Activated CD8-positive, alpha-beta memory T cell treated with anti-CD3 and anti-CD28 coated beads, Interleukin-2, amount 50 U/mL, for 48 hours (primary cell): ENCODE measurements at places on chromosomes 1 and 21.
A peak's percentile ranks its signal among the peaks of the same experiment; 100 is the strongest.

- no peak for DNase-seq
Observed at GRCh38 chr21:14453339-14454015, 70.5 kb upstream of the HSPA13 start.

DNA sequence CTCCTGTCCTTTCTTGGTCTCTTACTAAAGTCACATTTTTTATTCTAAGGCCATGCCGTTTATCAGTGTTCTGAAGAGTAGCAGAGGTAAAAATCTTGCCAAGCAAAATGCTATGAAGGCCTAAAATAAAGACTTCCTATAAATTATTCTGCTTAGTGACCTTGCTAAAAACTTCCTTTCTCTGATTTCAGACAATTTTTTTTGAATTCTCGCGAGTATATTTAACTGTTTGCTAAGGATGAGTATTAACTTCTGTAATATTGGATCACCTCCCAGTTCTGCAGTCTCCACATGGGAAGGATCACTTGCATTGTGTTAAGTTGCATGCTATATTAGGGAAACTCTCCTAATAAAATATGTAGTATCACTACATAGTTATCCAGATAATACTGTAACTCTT, 123.4 kb upstream of the SNX7 start:
- DNase-seq = no peak

GRCh38 chr1:171226747-171227370, 21.4 kb upstream of the FMO1 start:
- DNase-seq = no peak

DNA sequence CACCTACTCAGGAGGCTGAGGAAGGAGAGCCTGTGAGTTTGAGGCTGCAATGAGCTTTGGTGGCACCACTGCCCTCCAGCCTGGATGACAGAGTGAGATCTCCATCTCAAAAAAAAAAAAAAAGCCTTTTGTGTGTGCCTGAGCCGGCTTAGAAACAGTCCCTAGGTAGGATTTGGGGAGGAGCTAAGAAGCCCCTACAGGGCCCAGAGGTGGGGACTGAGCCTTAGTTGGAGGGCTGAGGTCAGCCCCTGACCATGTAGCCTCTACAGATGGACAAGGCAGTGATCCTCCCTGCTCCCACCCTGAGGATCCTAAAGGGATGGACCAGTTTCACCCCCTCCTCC, 2.5 kb downstream of the ADAMTSL4 start:
- no peak for DNase-seq

DNA sequence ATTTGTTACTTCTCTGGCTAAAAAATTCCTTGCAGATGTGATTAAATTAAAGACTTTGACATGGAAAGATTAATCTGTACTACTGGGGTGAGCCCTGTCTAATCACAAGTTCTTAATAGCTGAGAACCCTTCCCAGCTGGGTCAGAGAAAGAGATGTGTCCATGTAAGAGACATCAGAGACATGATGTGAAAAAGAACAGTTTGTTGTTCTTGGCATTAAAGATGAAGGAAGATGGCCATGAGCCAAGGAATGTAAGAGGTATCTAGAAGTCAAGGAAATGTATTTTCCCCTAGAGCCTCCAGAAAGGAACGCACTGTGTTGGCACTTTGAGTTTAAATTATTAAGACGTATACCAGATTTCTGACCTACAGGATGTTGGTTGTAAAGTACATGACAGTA, 1271.5 kb upstream of the PRMT6 start:
- no peak for DNase-seq

- DNase-seq = no peak
Observed at GRCh38 chr21:45506241-45506817, 35.9 kb downstream of the SLC19A1 start.

DNA sequence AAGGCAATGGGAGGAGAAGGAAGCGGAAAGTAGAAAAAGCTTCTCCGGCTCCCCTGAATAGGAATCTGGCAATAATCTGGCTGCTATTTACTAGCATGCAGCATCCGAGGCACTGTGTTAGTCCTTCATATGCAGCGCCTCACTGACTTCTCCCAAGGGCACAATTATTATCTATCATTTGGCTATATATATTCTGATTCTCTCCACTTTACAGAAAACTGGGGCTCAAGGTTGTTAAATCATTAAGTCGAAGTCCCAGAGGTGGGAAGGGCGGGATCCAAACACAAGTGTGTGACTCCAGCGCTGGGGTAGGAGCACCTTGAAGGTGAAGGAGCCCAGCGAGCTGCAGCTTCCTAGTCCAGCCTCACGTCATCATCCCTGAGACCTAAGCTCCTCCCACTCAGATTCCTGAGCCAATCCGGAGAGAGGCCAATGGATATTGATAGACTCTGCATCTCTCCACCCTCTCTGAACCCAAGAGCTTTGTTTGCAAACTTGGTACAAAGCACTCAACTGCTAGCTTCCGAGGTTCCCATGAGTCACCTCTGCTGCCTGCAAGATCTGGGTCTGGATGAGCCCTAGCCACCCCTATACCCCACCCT, 16.6 kb upstream of the EYA3 start:
- peak; percentile 26 for DNase-seq

DNA sequence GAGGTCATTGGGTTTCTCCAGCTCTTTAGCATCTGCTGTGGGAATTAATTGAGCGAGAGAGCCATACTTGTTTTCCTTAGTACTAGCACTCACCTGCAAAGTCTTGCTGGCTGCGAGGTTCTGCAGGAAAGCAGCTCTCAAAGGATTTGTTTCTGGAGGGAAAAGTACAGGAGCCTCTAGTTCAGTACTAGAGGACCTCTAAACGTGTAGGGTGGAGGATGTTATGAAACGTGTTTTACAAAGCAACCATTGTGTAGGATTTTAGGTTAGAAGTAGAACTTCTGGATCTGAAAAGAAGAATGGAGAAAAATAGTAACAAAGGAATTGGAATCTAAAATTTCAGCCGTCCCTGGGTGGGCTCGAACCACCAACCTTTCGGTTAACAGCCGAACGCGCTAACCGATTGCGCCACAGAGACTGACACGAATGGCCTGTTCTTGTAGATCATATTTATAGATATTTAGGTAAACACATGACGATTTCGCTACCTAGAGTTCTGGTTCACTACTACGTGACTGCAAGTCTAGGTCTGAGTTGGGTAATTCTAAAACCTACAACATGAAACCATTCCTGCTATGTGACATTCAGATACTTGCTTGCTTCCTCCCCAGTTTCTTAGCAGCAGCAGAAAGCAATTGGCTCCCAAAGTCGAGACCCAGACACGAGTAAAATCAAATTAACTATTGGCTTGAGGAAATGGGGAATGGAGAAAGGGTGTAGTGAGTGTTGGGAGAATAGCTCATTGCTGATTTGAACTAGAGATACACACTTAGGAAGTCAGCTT, 60.2 kb upstream of the CFAP126 start:
- DNase-seq = peak; percentile 89

DNA sequence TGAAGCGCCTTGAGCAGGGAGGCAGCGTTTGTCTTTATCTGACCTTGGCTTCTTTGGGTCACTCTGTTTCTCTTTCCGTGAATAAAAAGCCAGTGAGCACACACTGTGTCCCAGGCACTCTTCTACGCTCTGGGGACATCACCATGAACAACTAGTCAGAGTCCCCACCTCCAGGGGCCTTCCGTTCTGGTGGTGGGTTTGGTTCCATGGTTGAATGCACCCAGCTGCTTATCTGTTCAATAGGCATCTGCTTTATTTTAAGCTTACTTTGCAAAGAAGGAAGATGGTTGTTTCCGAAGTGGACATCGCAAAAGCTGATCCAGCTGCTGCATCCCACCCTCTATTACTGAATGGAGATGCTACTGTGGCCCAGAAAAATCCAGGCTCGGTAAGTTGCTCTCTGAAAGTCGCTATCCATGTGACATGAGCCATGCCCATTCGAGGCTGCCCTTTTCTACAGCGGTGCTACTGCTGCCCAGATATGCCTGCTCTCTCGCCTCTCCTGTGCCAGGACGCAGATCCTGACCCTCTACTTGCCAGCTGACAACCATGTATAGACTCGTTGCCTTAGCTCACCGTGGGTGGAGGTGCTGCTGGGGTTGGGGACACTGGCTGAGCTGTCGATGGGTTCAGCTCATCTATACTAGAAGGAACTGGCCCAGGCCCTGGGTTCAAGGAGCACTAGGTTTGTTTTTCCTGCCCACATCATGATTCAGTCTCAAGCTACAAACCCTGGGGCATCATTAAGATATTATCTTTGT, 5.9 kb downstream of the MX1 start:
- DNase-seq = peak; percentile 44

DNA sequence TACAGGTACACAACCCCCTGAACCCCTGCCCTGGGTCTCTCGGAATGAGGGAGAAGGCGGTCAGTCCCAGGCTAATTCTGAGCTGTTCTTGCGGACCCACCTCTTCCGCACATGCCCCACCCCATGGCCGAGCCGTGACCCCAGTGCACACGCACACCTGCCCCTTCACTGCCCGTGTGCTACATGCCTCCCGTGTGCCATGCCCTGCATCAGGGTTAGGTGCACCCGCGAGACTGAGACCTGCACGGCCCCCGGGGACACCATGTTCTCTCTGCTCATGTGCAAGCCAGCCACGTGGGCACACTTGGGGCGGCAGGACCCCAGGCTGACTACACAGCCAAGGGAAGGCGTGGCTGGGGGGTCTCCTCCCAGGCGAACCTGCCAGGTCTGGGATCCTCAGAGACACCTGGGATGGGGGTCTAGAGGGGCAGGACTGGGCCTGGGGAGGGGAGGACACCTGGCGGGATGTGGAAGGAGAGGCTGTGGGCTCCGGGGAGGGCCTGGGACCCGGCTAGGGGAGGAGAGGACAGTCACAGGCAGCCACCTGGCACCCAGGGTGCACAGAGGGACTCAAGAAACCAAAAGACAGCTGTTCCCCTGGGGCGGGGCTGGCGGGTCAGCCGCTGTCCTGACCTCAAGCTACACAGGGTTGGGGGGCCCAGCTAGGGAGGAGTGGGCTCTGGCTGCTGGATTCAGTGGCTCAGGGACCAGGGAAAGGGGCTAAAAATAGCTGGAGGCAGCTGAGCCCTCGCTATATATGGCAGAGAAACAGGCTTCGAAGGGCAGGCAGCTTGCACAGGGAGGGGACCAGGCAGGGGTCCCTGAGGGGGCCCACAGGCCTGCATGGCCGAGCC, 133.4 kb downstream of the CASZ1 start:
- no peak for DNase-seq
